GM12878 (cell line): ENCODE measurements at places on chromosomes 5 and 9. TPM values are rescaled to one million over a fixed set of nuclear protein-coding genes. Genes with fewer than 3 reads are reported as not detected.

ADAMTS6 gene
- 8.8 and 12.3 TPM in 2 replicates for total RNA-seq

PURA gene
- 11.8 TPM in 2 replicates for total RNA-seq

NR3C1 gene
- total RNA-seq, result 124 and 134 TPM in 2 replicates

MYMK gene
- total RNA-seq, result not detected in 2 replicates

ST8SIA4 gene
- 29.4 and 30.3 TPM in 2 replicates for total RNA-seq

PCDHA1 gene
- not detected in 2 replicates for total RNA-seq

PTPRD gene
- total RNA-seq, result 0.05 TPM in 2 replicates

DIAPH1 gene
- 159 and 168 TPM in 2 replicates for total RNA-seq

LCN9 gene
- total RNA-seq, result not detected in 2 replicates

BARX1 gene
- total RNA-seq, result not detected in 2 replicates

SLC36A2 gene
- not detected in 2 replicates for total RNA-seq

NUTM2F gene
- total RNA-seq, result not detected in 2 replicates

- H3K4me3 ChIP-seq, result no peak overlapping the region
- no peaks in the 10 kb centered on the region for H3K36me3 ChIP-seq
- H3K27ac ChIP-seq, result no peak overlapping the region
- no peak for DNase-seq
Measured at GRCh38 chr5:164713682-164714081, 1208.3 kb downstream of the MAT2B start.

DNA sequence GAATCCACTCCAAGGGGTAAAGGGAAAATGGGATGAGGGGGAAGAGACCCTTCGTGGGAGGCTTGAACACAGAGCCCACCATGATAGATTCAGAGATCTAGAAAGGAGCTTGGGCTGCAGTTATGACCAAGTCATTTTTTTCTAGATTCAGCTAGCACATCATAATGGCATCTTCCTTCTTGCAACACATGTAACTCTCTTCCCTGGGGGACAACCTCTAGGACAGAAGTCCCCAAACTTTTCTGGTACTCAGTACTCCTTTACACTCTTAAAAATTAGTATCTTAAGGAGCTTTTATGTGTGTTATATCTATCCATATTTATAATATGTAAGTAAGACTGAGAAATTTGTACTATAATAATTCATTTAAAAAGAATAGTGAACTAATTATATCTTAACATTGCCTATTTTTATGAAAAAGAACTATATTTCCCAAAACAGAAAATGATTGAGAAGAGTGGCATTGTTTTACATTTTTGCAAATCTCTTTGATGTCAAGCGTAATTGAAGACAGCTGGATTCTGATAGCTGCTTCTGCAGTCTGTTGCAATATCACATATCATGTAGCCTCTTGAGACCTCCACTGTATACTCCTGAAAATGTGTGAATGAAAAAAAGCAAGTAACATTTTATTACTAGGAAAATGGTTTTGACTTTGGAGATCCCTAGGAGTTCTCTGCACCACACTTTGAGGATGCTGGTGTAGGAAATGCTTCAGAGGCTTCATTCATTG, 875 bp downstream of the ACO1 start:
- DNase-seq, result no peak
- H3K4me1 ChIP-seq, result 0 out of 2 replicates have a peak, but pooled peaks cover 3% of the 10 kb centered on the region
- no peak overlapping the region for H3K27ac ChIP-seq
- peak overlapping the region; percentile 69 for H3K4me3 ChIP-seq
- H3K36me3 ChIP-seq, result no peaks in the 10 kb centered on the region
- no peaks in the 10 kb centered on the region; the same call in none of the 2 replicates for H3K27me3 ChIP-seq

DNA sequence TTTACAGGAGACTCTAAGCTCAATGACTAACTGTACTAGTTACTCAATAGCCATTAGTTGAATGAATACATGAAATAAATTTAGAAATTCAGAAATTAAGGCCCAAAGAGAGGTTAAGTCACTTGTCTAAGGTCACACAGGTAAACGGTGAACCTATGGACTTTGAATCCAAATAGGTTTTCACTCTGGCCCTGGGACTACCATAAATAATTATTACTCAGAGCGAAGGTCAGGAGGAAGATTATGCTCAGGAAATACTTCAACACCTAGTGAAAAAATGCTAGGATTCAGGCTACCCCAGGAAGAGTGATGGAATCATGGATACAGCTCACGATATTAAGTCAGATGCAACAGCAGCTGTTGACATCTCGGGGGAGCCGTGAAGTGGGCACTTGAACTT, 417.4 kb downstream of the GABRG2 start:
- H3K27ac ChIP-seq, result no peak overlapping the region
- no peak overlapping the region for H3K4me3 ChIP-seq
- no peaks in the 10 kb centered on the region for H3K4me1 ChIP-seq
- DNase-seq, result no peak
- no peaks in the 10 kb centered on the region for H3K36me3 ChIP-seq

- H3K4me1 ChIP-seq, result peaks cover 28% of the 10 kb centered on the region
- H3K36me3 ChIP-seq, result no peaks in the 10 kb centered on the region
- no peak overlapping the region for H3K4me3 ChIP-seq
- H3K27me3 ChIP-seq, result no peaks in the 10 kb centered on the region
Measured at GRCh38 chr5:108730617-108731340, 16.9 kb upstream of the FER start.

DNA sequence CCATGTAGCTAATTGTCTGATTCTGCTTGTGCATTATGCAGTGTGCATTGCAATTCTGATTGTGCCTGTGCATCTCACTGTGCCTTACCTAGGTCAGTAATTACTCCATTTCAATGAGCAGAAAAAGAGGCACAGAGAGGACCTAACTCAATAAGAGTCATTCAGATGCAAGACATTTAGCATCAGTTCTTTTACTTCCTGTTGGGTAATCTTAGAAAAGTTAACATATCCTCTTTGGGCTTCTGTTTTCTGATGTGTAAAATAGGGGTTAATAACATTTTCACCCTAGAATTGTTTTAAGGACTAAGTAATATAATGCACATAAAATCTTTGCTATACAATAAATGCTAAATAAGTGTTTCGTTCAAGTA, 7.0 kb upstream of the DCTN4 start:
- no peak overlapping the region for H3K4me3 ChIP-seq
- no peaks in the 10 kb centered on the region for H3K4me1 ChIP-seq
- H3K36me3 ChIP-seq, result no peaks in the 10 kb centered on the region

- no peak overlapping the region for H3K4me3 ChIP-seq
- no peaks in the 10 kb centered on the region for H3K4me1 ChIP-seq
- H3K27ac ChIP-seq, result no peak overlapping the region
- no peaks in the 10 kb centered on the region for H3K36me3 ChIP-seq
Measured at GRCh38 chr5:72007336-72008111, 99.8 kb upstream of the MAP1B start.

- no peak overlapping the region for H3K4me3 ChIP-seq
- H3K27me3 ChIP-seq, result no peaks in the 10 kb centered on the region
- no peaks in the 10 kb centered on the region for H3K4me1 ChIP-seq
- no peak overlapping the region for H3K27ac ChIP-seq
Measured at GRCh38 chr9:80144406-80144805, 572.6 kb downstream of the TLE4 start.

DNA sequence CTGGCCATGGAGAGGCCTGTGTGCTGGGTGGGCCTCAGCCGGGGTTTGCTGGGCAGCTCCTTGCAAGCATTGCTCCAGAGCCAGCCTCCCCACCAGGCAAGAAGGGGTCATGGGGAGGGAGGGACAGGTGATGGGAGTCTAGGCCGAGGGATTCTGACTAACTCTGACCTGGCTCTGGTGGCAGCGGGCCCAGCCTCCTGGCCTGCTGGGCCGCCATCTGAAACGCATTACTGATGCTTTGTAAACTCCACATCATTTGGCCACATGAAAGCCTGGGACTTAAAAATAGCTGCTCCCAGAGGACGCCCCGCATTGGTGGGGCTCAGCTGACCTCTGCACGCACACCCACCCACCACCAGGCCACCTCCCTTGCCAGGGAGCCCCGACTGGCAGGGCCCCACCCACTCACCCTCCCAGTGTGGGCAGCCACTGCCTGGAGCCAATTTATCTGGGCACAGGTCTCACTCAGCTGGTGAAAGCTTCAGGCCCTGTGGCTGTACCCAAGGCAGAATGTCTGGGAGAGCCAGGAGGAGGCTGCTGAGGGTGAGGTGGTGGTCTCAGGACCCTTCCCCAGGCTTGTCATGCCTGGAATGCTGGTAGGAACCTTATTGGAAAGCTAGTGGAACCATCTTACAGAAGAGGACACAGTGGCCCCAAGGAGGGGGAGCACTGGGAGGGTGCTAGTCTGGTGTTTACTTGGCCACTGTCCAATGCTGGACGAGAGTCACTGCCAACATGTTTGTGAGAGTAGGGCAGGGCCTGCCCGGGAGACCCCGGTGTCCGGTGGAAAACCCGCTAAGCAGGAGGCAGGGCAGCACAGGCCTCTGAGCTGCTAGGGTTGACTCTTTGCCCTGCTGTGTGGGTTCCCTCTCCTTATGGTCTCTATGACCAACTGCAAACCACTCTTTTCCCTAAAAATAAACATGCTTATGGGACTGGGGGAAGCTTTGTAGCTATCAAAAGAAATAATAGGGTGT, 10.8 kb downstream of the TCF7 start:
- H3K27ac ChIP-seq, result peak overlapping the region; percentile 47
- peaks cover 64% of the 10 kb centered on the region for H3K4me1 ChIP-seq
- no peaks in the 10 kb centered on the region for H3K27me3 ChIP-seq
- H3K36me3 ChIP-seq, result no peaks in the 10 kb centered on the region
- DNase-seq, result no peak

GRCh38 chr5:138538943-138539627, 4.0 kb downstream of the ETF1 start:
- peak overlapping the region; percentile 33; the same call in 1 of the 2 replicates for H3K4me3 ChIP-seq
- H3K4me1 ChIP-seq, result peaks cover 15% of the 10 kb centered on the region
- H3K27me3 ChIP-seq, result no peaks in the 10 kb centered on the region
- peaks cover 4% of the 10 kb centered on the region for H3K36me3 ChIP-seq
- DNase-seq, result no peak

DNA sequence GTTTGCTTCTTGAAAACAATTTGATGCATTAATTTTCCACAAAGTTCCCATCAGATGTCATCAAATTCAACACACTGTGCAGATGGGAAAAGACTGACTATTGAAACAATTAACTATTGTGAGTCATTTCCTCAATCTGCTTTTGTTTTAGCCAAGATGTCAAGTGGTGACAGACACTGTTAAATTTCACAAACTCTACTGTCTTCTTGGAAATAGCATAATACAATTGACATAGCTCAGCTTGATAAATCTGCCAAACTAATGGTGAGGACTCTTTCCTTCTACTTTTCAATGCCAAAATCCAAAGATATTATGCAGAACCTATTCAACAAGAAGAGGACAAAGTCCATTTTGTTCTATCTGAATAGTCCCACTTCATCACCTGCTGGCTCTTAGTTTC, 242.3 kb downstream of the CAAP1 start:
- H3K4me1 ChIP-seq, result no peaks in the 10 kb centered on the region
- no peak overlapping the region for H3K4me3 ChIP-seq
- DNase-seq, result no peak
- H3K27me3 ChIP-seq, result no peaks in the 10 kb centered on the region; the same call in 1 of the 2 replicates

DNA sequence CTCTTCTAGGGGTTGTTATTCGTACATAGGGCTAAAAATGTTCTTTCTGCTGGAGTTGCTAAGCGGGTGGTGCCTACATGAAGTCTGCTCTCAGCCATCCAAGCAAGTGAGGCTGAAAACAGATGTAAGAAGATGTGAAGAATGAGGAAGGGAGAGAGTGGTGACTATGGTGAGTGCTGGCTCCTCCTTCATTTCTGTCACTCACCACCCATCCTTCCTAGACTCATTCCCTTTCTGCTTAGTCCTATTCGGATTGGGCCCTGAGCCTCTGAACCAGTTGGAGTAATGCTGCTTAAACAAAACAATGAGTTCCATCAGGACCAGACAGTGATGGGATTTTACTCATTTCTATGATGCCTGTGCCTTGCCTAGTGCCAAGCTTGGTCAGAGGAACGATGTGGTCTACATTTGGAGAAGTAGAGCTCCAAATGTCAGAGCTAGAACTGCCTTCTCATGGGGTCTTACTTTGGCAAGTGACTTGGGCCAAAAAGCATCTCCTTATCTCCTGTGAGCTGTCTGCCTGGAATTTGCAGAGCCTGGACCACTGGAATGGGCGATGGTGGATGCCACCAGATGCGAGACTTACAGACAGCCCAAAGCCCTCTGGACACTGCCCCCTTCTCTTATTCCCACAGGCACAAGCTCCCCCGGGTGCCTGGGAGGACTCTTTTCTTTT, 192.9 kb downstream of the FBXL7 start:
- DNase-seq, result no peak
- no peak overlapping the region for H3K4me3 ChIP-seq
- no peaks in the 10 kb centered on the region for H3K4me1 ChIP-seq

GRCh38 chr5:78419396-78419795, 59.0 kb downstream of the SCAMP1 start:
- no peaks in the 10 kb centered on the region for H3K36me3 ChIP-seq
- H3K27ac ChIP-seq, result no peak overlapping the region
- H3K4me1 ChIP-seq, result no peaks in the 10 kb centered on the region

- H3K4me3 ChIP-seq, result no peak overlapping the region
- H3K27me3 ChIP-seq, result peaks cover 2% of the 10 kb centered on the region
- no peaks in the 10 kb centered on the region for H3K36me3 ChIP-seq
Measured at GRCh38 chr9:76092572-76092971, 202.1 kb downstream of the PCSK5 start.

- no peaks in the 10 kb centered on the region for H3K27me3 ChIP-seq
- H3K36me3 ChIP-seq, result no peaks in the 10 kb centered on the region
- H3K4me1 ChIP-seq, result no peaks in the 10 kb centered on the region
- no peak for DNase-seq
- H3K4me3 ChIP-seq, result no peak overlapping the region
- H3K27ac ChIP-seq, result no peak overlapping the region
Measured at GRCh38 chr5:176466245-176466871, 18.2 kb downstream of the FAF2 start.

- DNase-seq, result no peak
- H3K4me1 ChIP-seq, result no peaks in the 10 kb centered on the region
- H3K27me3 ChIP-seq, result no peaks in the 10 kb centered on the region
- H3K27ac ChIP-seq, result no peak overlapping the region
- no peaks in the 10 kb centered on the region for H3K36me3 ChIP-seq
Measured at GRCh38 chr5:13830536-13830935, 114.0 kb downstream of the DNAH5 start.

GRCh38 chr5:118906947-118907346, 81.4 kb downstream of the DTWD2 start:
- no peak overlapping the region for H3K27ac ChIP-seq
- no peaks in the 10 kb centered on the region for H3K27me3 ChIP-seq
- no peaks in the 10 kb centered on the region for H3K36me3 ChIP-seq
- no peak overlapping the region for H3K4me3 ChIP-seq
- H3K4me1 ChIP-seq, result no peaks in the 10 kb centered on the region

GRCh38 chr5:150778088-150778516, 455 bp upstream of the SMIM3 start:
- peak overlapping the region; percentile 77 for H3K4me3 ChIP-seq
- DNase-seq, result no peak
- peaks cover 26% of the 10 kb centered on the region for H3K4me1 ChIP-seq
- H3K27me3 ChIP-seq, result no peaks in the 10 kb centered on the region
- H3K27ac ChIP-seq, result peak overlapping the region; percentile 78
- H3K36me3 ChIP-seq, result no peaks in the 10 kb centered on the region

- no peaks in the 10 kb centered on the region for H3K27me3 ChIP-seq
- no peak overlapping the region for H3K4me3 ChIP-seq
- DNase-seq, result no peak
- H3K36me3 ChIP-seq, result no peaks in the 10 kb centered on the region
- H3K4me1 ChIP-seq, result no peaks in the 10 kb centered on the region
- H3K27ac ChIP-seq, result no peak overlapping the region
Measured at GRCh38 chr5:174625591-174626350, 98.6 kb upstream of the MSX2 start.

- H3K27ac ChIP-seq, result no peak overlapping the region
- DNase-seq, result no peak
- no peaks in the 10 kb centered on the region; the same call in 1 of the 2 replicates for H3K4me1 ChIP-seq
- no peaks in the 10 kb centered on the region for H3K27me3 ChIP-seq
Measured at GRCh38 chr5:58998544-58998943, 415.7 kb downstream of the RAB3C start.

- H3K27me3 ChIP-seq, result no peaks in the 10 kb centered on the region
- no peak overlapping the region for H3K27ac ChIP-seq
- no peak overlapping the region for H3K4me3 ChIP-seq
- peaks cover 16% of the 10 kb centered on the region for H3K4me1 ChIP-seq
- DNase-seq, result no peak
Measured at GRCh38 chr9:79591458-79591857, 19.7 kb downstream of the TLE4 start.
